NCI-H2029 (cell line): ENCODE measurements at places on chromosomes 1 and 21.

DNA sequence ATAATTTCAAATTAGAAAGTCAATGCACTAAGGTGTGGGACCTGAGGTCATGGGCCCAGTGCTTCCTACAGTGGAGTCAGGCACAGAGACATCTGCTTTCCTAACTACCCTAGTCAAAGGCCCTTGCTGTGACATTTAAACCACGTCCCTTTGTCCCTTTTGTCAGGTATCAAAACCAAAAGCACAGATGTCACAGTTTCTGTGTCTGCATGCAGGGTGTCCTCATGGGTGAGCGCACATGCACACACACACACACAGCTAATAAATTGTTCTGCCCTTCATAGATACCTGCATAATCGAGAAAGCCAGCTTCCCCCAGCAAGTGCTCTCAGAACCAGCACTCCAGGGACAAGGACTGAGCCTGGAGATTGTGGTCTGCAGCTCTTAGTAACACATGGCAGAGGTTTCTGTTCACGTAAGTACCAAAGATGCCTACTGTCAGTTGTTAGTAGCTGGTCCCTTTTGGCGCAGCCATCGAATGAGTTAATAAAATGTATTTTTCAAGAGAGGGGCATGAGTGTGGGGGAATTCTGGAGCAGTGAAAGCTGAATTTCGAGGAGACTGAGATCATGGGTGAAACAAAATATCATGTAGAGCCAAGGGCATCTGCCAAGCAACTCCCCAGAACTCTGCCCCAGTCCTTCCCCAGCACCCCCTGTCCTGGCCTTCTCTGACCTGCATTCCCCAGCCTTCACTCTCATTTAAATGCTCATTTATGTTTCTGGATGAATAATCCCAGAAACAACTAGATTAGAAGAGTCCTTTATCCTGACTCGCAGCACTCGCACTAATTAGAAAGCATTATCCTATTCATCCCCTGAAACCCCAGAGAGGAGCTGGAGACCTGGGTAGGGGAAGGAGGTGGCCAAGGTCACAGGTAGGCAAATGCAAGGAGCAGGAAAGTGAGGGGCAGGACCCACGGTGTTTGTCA lies 25.5 kb downstream of the TNR start:
- DNase-seq = peak; percentile 3

GRCh38 chr1:1091344-1092148 lies 17.4 kb upstream of the RNF223 start:
- no peak for DNase-seq

- peak; percentile 55 for DNase-seq
Measured at GRCh38 chr1:226870401-226871279, at the start of gene PSEN2. Gene PSEN2 (plus strand): TSS chr1:226870616. CDS start chr1:226881908, 11,292 bp downstream.

GRCh38 chr1:20035114-20035513 lies 34.9 kb upstream of the PLA2G5 start:
- DNase-seq = no peak

GRCh38 chr1:24151175-24151533 lies 8.2 kb upstream of the IL22RA1 start:
- no peak for DNase-seq

GRCh38 chr1:185393815-185394214 lies 76.8 kb upstream of the IVNS1ABP start:
- DNase-seq = no peak

GRCh38 chr1:219489636-219490035 lies 123.3 kb downstream of the ZC3H11B start:
- DNase-seq = no peak

- DNase-seq = no peak
Measured at GRCh38 chr1:217106231-217106901, 383.1 kb upstream of the ESRRG start.

- DNase-seq = no peak
Measured at GRCh38 chr21:29209696-29210095, 79.3 kb downstream of the MAP3K7CL start.

- no peak for DNase-seq
Measured at GRCh38 chr1:8706291-8706690, 111.1 kb downstream of the RERE start.

GRCh38 chr1:41666981-41667631 lies 182.6 kb upstream of the EDN2 start:
- DNase-seq = peak; percentile 92

GRCh38 chr1:186175588-186175987 lies 199.5 kb downstream of the TPR start:
- DNase-seq = no peak

GRCh38 chr1:156083800-156084790 lies 1.8 kb upstream of the MEX3A start:
- DNase-seq = no peak

DNA sequence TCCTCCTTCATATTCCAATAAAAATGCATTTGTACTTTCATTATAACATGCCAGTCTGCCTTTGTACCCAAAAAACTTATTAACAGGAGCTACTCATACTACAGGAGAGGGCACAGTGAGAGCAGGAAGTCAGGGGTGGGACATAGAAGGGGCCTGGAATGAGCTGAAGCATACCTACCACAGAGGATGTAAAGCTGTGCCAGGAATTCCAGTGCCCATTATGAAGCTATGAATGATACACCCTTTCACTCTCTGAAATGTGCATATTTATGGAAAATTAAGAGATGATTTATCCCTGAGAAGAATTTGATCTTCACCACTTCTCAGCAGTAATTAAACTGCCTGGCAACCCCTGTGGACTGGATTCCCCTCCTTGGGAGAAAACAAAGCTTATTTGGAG lies 65.8 kb downstream of the ATP5PO start:
- peak; percentile 9 for DNase-seq

- no peak for DNase-seq
Measured at GRCh38 chr1:14741532-14741931, 143.0 kb downstream of the KAZN start.

- DNase-seq = no peak
Measured at GRCh38 chr1:9652379-9653209, 1.1 kb downstream of the PIK3CD start.

DNA sequence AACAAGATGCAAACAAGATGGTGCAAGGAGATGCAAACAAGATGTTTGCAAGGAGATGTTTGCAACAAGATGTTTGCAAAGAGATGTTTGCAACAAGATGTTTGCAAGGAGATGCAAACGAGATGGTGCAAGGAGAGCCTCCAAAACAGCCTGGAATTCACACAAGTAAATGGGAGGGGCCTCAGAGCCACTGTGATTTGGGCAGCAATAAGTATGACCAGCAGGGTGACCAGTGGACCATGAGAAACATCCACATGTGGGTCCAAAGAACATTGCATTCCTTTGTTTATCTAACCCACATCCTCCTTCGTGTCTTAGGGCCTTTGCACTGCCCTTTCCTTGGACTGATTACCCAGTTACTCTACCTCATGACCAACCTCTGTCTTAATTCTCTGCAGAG lies 162.9 kb downstream of the PLPP3 start:
- no peak for DNase-seq

DNA sequence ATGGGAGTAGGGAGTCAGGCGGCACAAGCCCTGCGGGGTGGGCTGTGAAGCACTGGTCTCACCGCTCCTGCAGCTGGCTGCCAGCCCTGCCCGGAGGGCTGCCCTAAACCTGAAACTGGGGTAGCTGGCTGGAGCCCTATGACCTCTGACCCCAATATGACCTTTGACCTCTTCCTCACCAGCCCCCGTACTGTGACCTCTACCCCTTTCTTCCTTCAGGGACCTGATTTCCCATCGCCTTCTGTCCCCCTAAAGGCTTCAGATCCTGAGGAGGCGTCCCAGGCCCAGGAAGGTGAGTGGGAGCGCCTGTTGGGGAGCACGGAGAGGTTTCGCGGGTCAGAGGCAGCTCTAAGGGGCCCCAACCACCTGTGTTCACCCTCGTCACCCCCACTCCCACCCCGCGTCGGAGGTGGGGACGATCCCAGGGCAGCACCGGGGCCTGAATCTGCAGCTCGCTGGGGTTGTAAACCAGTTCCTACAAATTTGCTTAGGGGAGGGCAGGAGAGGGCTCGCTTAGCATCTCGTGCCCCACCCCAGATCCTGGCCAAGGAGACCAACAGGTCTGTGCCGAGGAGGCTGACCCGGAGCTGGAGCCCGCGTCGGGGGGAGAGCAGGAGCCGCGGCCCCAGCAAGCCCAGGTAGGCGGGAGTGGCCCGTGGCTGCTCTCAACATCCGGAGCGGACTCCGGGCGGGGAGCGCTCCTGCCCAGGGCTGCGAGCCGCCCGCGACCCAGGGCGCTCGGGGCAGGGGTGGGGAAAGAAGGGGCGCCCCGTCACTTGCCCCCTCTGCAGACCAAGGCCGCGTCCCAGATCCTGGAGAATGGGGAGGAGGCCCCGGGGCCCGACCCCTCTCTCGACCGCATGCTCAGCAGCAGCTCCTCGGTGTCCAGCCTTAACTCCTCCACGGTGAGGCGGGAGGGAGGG lies 7.3 kb downstream of the SYTL1 start:
- DNase-seq = peak; percentile 63

DNA sequence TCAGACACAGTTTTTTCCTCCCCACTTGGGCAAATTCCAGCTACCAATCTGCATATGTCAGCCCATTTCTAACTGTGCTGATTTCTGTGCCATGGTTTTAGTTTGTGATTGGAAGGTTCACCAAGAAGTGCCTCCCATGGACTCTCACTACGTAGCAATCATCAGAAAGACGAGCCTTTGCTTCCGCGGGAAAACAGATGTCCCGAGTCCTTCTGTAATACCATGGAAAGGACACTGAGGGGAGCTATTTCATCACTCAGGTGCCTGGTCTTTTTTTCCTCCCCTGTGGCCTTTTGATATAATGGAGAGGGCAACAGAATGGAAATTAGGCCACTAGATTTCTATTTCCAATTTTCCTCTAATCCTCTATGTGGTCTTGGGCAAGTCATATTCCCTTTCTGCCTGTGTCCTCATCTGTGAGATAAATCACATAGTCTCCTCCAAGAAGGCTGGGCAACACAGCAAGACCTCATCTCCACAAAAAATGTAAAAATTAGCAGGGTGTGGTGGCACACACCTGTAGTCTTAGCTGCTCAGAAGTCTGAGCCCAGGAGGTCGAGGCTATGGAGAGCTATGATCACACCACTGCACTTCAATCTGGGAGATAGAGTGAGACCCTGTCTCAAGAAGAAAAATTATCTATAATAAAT lies 24.8 kb downstream of the LEMD1 start:
- DNase-seq = peak; percentile 64

DNA sequence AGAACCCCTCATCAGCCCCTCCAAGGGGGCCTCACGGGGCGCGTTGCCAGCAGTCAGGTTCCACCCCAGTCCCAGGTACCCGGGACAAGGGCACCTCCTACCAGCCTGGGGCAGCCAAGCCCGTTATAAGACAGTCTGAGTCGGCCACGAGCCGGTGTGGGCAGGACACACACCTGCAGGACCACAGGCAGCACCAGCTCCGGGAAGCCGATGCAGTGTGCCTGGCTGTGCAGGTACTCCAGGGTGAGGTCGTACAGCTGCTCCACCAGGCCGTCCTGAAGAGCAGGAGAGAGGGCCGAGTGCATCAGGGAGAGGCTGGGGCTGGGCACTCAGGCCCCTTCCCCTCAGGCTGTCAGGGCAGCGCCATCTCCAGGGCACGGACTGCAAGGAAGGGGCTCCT lies 11.1 kb downstream of the NOC2L start:
- DNase-seq = no peak

DNA sequence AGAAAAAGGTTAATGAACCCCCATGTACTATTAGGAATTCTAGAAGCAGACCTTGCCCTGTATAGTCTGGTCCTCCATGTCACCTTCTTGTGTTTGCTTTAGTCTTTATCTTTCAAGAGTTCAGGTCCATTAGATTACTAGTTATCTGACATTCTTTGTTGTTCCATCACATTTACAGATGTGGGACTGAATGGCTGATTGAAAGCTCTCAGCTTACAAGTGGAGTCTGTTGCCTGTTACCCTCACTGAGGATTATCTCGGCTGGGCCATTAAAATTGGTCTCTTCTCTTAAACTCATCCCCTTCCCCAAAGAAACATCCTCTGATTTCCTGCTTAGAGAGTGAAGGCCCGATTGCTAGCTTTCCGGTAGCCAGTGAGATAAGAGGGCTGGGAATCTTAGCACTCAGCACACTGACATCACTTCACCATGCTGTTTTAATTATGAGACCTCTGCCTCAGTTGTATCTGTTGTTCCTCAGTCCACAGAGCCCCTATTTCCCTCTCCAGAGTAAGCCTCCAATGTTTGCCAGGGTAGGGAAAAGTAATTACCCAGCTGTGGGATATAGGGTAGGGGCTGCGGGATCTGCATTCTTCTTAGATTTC lies 76.8 kb downstream of the LPGAT1 start:
- DNase-seq = no peak

- DNase-seq = no peak
Measured at GRCh38 chr1:223344491-223344890, 19.5 kb downstream of the SUSD4 start.

DNA sequence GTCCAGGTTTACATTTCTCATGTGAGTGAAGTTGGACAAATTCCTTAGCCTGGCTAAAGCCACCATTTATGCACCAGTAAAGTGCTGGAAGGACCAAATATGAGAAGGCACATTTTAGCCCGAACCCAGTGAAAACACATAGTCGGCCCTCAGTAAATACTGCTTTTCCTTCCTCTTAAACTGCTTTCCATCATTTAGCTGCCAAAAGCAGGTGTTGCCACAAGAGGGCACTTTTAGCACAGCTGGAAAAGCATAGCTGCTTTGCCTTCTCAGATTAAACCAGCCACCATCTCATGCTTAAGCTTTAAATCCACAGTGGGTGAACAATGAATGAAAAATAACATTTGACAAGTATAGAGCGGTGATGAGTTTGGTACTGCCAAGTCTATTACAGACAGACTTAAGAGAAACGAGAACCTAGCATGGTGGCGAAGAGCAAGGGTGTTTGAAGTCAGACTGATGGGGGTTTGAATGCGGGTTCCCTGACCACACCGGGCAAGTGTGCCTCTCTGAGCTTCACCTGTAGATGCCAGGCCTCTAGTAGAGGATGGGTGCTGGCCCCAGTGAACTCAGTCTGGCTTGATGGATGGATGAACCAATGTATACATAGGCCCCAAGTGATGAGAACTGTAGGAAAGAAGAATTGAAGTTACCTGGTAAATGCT lies 57.8 kb downstream of the SLC35D1 start:
- peak; percentile 88 for DNase-seq

DNA sequence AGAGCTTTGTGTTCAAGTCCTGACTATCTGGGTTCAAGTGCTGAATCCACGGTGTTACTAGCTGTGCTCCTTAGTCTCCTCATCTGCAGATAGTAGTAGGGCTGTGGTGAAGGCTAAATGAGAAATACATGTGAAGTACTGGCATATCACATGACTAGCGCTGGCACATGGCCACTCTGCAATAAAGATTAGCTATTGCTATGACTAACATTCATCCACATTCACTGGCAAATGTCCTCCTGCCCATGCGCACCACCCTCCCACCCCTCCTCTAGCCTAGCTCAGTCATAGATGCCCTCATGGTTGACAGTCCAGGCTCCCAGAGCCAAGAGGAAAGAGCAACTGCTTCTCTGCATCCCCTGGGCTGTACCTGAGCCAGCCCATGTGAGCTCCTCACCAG lies 8.5 kb upstream of the COL8A2 start:
- DNase-seq = peak; percentile 83
